Activated CD4-positive, alpha-beta memory T cell treated with anti-CD3 and anti-CD28 coated beads, Interleukin-2, amount 10 ng/mL, durations not matched to agents 7 days and 5 days (primary cell): ENCODE measurements at places on chromosomes 1 and 21.

DNA sequence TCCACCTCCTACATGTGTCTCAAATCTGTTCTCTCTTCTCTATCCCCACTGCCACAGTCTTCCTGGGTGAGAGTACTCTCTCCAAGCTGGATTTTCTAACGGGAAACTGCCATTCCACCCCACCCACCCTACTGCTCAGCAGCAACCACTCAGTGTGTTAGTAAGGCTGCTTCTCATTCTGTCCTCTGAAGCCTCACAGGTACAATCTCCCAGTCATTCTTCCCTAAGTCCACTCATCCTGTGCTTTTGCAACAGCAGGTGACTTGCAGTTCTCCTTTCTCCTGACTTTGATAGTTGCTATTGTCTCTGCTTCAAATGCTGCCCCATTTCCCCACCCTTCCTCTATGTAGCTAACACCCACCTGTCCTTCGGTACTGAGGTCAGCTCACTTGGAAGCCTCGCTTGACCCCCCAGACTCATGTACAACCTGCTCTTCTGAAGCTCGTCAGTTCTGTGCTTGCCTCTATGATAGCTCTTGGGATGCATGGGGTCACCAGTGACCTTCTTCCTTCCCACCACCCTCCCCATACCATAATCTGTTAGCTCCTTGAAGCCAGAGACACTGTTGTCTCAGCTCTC is 188.9 kb downstream of the RRAGC start:
- peaks cover 15% of the 10 kb centered on the region for H3K27me3 ChIP-seq
- no peaks in the 10 kb centered on the region for H3K36me3 ChIP-seq
- no peak overlapping the region for H3K4me3 ChIP-seq
- H3K27ac ChIP-seq = no peak overlapping the region
- no peak for DNase-seq

DNA sequence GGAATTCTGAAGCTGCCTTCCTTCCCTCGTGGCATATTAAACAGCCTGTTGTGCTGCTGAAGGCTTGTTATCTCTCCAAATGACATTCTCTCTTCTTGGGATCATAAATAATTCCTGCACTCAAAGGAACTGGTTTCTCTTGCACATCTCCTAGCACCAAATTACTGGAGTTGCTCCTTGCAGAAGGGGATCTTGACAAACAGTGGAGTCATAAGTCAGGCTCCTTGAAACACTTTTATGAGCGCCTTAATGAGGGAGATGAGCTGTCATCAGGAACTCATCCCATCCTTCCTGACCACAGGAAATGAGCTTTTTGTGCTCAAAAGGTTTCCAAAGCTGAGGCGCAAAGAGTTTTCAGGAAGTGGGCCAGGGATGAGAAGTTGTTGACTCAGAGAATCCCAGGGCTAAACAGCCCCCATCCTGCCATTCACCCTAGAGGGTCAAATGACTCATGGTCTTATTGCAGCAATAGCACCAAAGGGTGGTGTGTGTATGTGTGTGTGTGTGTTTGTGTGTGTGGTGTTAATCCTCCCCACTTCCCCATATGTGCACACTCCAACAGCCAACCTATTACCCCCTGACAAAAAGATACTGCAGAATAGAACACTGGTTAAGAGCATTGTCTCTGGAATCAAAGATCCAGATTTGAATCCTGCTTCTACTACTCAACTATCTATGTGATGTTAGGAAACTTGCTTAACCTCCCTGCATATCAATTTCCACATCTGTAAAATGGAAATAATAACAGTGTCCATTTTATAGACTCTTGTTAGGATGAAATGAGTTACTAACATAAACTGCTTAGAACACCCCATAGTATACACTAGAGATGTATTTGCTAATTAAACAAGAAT is 2.8 kb upstream of the PHC2 start:
- peaks cover 2% of the 10 kb centered on the region for H3K4me1 ChIP-seq
- no peak overlapping the region for H3K27ac ChIP-seq
- no peaks in the 10 kb centered on the region for H3K36me3 ChIP-seq
- peaks cover 24% of the 10 kb centered on the region for H3K27me3 ChIP-seq
- H3K4me3 ChIP-seq = no peak overlapping the region

DNA sequence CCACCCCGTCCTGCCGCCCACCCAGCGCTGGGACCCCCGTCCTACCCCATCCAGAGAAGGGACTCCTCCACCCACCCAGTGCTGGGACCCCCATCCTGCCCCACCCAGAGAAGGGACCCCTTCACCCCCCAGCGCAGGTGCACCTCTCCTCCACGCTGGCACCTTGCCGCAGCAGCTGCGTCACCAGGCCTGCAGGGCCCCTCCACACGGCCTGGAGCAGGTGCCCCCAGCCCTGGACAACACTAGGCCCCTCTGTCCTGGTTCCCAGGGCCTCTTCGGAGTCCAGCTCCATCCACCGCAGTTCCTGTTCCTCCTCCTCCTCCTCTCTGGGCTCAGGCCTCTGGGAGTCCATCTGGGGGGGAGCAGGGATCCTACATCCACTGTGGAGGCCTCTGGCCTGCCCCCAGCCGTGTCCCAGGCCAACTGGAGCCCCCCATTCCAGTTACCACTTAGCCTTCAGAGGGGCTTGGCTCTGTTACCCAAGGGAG is 378 bp downstream of the ANKRD65 start:
- H3K4me3 ChIP-seq = no peak overlapping the region
- no peak overlapping the region for H3K27ac ChIP-seq
- DNase-seq = no peak

GRCh38 chr1:58395355-58395754 is 151.2 kb downstream of the OMA1 start:
- H3K27me3 ChIP-seq = no peaks in the 10 kb centered on the region
- no peak for DNase-seq
- H3K4me1 ChIP-seq = no peaks in the 10 kb centered on the region
- H3K27ac ChIP-seq = no peak overlapping the region
- H3K36me3 ChIP-seq = no peaks in the 10 kb centered on the region
- no peak overlapping the region for H3K4me3 ChIP-seq

DNA sequence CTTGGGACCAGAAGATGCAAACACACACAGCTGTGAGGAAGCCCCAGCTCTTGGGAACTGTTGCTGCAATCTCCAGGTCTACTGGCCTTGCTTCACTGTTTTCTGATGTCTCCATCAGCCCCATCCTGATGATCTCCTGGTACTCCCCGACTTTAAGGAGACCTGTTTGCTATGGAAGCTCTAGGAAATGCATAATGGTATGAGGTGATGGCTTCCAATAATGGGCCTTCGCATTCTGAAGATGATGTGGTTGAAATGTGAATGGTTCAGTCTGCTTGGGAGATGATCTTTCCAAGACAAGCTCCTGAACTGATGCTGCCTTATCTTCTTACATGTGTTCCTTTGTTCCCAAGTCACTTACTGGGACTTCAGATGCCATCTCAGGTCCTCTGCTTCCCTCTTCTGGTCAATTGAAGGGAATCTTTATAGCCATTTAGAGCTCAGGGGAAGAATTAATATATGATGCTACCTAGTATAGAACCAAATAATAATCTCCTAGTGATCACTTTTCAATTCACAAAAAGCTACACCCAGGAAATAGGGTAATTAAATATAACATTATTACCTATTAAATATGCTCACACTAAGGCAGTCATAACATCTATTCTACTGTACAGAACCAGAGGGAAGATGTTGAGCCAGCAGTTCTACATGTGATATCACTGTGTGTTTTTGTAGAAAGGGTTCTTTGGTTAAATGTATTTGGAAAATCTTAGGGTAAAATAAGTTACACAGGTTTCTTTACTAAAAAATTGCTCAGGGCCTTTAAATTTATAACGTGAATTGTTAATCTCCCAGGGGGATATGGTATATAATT is 73.9 kb upstream of the VTCN1 start:
- H3K27ac ChIP-seq = no peak overlapping the region
- H3K27me3 ChIP-seq = peaks cover 6% of the 10 kb centered on the region
- no peak for DNase-seq
- no peaks in the 10 kb centered on the region for H3K4me1 ChIP-seq
- H3K4me3 ChIP-seq = no peak overlapping the region

- H3K4me3 ChIP-seq = no peak overlapping the region
- peak; percentile 70 for DNase-seq
- no peaks in the 10 kb centered on the region for H3K4me1 ChIP-seq
- peaks cover 3% of the 10 kb centered on the region for H3K27me3 ChIP-seq
Observed at GRCh38 chr1:226608699-226609505, 60.3 kb downstream of the STUM start.

DNA sequence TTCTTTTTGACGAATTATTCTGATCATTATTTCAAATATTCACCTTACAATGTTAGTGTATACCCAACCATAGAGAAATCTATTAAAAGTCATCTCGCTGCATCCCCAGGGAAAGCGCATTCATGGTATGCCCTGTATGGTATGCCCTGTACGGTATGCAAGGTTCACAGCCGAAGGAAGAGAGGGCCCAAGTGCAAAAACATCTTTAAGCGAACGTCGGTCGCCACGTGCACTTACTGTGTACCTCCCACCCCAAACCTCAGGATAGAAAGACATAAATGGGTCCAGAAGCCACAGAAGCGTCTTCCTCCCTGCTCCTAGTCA is 14.4 kb downstream of the HLX start:
- H3K4me1 ChIP-seq = no peaks in the 10 kb centered on the region
- no peak for DNase-seq
- peaks cover 55% of the 10 kb centered on the region for H3K27me3 ChIP-seq
- H3K36me3 ChIP-seq = no peaks in the 10 kb centered on the region
- no peak overlapping the region for H3K4me3 ChIP-seq
